ENCODE measurements at places on chromosomes 4 and X. TPM values are rescaled to one million over a fixed set of nuclear protein-coding genes. Genes with fewer than 3 reads are reported as not detected.
A peak's percentile ranks its signal among the peaks of the same experiment; 100 is the strongest.

NSG1 gene
- not detected for total RNA-seq

MYOZ2 gene
- 3.5 TPM for total RNA-seq

ETDB gene
- not detected for total RNA-seq

CYTL1 gene
- 0.85 TPM for total RNA-seq

MAGEA2 gene
- not detected for total RNA-seq

RRAGB gene
- 9.9 TPM for total RNA-seq

RAB33A gene
- total RNA-seq, result 0.32 TPM

DNA sequence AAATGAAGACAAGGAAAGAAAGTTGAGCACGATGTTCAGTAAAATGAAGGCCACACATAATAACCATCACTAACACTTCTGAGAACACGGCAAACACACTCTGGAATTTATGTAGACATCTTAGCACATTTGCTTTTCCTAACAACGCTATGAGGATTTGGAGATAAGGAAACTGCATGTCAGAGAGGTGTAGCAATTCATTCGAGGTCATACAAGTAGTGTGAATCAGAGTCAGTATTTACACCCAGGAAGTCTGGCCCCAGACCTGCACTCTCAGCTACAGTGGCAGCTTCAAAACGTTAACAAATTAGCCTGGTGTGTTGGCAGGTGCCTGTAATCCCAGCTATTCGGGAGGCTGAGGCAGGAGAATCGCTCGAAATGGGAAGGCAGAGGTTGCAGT lies 253.4 kb downstream of the PDGFC start:
- DNase-seq, result no peak

DNA sequence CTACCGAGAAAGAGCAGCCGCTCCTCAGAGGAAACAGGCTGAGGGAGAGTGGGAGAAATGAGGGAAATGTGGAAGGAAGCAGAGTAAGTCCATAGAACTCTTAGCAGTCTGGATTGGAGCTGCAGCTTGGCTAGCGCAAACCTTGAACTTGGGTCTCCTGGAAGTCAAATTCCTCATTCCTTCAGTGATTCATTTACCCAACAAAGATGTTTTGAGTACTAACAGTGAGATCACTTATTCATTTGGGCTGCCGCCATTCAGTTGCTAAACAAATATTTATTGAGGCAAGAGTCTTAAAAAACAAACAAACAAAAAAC lies 51.5 kb downstream of the SEL1L3 start:
- DNase-seq, result no peak

GRCh38 chr4:65654976-65655375 lies 15.3 kb downstream of the EPHA5 start:
- DNase-seq, result no peak

- DNase-seq, result no peak
Measured at GRCh38 chrX:42694260-42694815, 83.6 kb downstream of the PPP1R2C start.

GRCh38 chrX:65407157-65407626 lies 127.4 kb downstream of the LAS1L start:
- DNase-seq, result no peak

GRCh38 chrX:37599729-37600128 lies 28.3 kb downstream of the LANCL3 start:
- DNase-seq, result no peak

DNA sequence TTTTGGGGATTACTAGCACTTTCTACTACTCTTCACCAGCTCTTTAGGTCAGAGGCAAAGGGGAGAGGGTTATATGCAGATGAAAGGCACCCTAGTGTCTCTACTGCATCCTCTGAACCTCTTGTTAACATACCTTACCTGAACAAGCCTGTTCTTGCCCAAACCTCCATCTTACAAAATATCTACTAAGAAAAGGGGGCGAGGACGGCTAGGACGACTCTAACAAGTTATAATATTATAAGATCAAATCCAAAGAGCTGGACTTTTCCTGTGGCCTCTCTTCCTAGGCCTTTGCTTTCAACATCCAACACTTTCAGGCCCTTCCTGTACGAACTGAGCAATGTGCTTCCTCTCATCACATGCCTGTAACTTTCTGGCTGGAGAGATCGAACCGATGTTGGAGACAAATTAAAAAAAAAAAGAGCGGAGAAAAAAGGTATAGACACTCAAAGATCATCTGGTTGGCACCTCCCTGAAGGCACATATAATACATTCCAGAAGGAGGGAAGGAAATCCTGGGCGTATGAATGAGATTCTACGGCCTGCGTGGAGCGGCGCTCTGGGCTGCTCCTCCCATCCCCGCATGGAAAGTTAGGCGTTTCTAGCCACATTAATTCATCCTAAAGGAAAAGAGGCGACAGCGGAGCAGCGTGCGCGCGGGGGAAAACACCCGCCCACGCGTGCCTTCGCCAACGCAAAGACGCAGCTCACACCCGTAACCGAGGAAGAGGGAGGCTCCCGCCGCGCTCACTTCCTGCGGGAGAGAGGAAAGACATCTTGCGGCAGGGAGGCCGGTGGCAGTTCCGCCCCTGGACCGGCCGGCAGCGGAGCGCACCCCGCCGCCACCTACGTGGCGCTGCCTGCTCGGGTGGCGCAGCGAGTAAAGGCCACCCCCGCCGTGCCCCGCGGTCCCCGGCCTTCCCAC lies 808 bp downstream of the PRDM5 start:
- DNase-seq, result no peak

DNA sequence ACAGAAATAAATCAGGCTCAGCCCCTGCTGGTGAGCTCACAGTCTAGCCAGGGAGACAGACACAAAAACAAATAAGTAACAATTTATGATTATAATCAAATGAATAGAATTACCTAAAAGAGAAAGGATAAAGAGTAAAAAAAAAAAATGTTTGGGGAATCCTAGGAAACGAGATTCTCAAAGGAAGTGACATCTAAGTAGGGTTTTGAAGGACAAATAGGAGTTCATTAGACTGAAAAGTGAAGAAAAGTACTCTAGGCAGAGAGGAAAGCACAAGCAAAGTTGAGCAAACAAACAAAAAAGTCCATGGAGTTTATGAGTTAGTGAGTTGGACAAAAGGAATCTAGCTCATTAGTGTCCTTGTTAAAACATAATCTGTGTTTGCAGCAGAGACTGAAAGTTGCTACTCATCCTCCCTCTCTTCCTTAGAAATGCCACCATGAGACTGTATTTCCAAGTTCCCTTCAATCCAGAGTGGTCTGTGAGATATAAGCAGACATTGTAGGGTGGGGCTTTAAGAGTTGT lies 145.6 kb downstream of the SPATA18 start:
- no peak for DNase-seq

DNA sequence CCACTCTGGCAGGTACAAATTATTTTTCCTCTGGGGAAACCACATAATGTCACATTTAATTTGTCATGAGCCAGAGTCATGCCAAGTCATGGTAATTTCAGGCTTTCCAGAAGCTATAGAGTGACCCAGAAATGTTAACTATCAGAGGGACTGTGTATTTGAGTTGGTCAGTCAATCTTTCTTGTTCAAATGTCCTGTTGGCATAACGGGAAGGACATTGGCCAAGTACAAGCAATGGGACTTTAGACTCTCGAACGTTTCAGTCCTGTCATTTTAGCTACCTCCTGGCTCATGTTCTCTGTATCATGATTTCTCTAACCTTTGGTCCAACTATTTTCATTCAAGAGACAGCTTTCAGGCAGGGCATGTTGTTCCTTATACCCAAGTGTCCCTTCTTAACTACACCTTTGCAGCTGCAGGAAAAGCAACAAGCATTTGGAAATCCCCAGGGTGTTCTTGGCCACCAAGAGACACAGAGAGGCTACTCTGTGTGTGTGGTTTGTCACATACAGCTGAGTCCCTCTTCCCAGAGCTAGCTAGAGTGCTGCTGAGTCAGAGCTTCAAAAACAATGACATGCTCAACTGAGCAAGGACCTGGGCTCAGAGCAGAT lies 142.6 kb downstream of the EGF start:
- DNase-seq, result no peak

GRCh38 chr4:177047070-177047850 lies 254.5 kb upstream of the VEGFC start:
- DNase-seq, result no peak

DNA sequence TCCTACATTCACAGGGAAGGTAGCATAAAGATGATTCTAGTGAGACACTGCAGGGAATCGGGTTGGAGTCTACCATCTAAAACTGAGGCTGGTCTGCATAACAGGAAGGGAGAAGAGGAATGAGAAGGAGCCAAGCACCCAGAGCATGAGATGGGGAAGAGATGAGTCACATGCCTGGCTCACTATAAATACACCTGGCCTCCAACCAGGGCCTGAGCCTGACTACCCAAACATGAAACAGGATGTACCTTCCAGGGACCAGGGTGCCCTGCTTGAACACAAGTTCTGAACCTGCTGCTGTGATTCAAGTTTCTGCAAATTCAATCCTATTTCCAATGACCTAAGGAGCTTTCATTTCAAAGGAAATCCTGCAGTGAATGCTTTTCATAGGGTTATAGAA lies 24.9 kb downstream of the CD99L2 start:
- DNase-seq, result peak; percentile 17

GRCh38 chrX:10697616-10698317 lies 77.4 kb upstream of the MID1 start:
- no peak for DNase-seq

DNA sequence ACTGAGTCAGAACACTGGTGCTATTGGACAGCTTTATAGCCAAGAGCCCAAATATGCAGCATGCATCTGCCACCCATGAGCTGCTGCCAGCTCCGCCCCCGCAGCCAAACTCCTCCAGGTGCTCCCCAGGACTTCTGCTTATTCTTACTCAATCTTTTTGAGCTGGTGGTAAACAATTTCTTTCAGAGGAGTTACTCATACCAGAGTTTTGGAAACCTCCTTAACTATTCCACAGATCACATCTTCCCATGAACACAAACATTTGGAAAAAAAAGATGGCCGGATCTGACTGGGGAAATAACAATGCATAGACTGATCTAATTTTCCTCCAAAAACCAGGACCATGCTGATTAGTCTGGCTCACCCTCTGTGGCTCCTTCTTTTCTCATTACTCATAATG lies 399.9 kb downstream of the GPM6A start:
- DNase-seq, result no peak

DNA sequence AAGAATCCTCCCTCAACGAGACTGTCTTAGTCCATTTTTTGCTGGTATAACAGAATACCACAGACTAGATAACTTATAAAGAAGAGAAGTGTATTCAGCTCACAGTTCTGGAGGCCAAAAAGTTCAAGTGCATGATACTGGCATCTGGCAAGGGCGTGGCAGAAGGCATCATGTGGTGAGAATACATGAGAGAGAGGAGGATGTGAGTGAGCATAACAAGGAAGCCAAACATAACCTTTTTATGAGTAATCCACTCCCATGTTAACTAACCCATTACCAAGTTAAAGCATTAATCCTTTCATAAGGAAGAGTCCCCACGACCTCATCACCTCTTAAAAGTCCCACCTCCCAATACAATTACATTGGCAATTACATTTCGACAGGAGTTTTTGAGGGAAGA lies 504.6 kb downstream of the IQCM start:
- DNase-seq, result no peak

DNA sequence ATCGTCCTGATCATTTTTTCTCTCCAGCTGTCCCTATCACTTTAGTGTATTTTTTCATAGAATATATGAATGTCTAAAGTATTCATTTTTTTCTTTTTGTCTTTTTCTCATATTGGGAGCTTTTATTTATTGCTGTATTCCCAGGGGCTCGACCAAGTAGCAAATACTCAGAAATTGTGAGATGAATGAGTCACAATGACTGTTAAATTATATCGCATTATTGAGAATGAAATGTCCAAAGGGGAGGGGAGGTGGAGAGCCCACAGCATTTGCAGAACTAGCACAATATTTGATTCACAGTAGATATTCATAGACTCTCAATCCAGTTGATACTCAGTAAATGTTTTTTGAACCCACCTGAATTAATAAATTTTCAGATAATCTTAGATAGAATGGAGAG lies 543.6 kb upstream of the FAM241A start:
- no peak for DNase-seq

DNA sequence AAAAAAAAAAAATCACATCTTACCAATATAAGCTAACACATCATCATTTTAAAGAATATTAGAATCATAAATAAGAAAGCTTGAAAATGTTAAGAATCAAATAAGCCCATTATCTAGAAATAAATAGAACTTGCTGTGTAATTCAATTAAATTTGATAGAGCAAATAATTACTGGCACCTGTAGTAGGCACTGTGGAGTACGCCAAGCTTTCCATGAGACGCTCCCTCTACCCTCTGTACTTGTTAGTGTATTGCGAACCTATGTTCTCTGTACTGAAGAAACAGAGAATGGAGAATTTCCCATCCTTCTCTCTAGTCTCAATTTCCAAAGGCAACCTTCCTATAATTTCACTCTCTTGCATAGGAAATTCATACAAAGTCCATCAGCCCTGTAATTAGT lies 61.7 kb upstream of the HAND2 start:
- DNase-seq, result no peak

Data from ascending aorta (tissue), 2 donors.